ENCODE measurements at places on chromosomes 16 and 17.

- DNase-seq, result no peak
Measured at GRCh38 chr17:57861790-57862693, 12.2 kb upstream of the MRPS23 start.

DNA sequence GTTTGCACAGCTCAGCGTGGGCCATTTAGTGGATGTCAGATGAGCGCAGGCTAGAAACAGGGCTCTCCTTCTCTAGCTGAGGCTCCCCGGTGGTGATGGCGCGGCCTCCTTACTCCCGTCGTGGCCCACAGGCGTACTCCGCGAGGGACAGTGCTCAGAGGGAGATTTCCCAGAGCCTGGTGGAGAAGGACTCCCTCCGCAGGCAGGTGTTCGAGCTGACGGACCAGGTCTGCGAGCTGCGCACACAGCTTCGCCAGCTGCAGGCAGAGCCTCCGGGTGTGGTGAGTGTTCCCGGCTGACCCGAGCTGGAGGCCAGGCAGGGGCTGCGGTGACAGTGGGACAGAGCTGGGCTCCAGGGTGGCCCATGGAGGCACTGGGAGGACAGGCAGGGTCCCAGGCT, 21.4 kb downstream of the CARD14 start:
- DNase-seq, result no peak

DNA sequence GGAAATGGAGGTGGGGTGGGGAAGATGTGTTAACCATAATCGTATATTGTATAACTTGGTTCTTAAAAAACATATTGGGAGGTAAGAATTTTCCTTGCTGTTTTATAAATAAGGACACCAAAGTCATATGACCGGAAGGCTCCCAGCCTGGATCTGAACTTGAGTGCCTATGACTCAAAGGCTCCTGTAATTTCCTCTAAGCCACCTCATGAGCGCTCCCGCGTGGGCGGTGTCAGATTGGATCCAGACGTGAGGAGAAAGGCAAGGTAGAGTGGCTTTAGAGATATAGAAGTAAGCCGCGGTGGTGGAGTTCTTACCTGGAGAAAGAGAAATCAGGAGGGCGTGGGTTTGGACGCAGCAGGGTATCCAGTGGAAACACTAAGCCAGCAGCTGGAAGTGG, 196.2 kb upstream of the NLRP1 start:
- no peak for DNase-seq

DNA sequence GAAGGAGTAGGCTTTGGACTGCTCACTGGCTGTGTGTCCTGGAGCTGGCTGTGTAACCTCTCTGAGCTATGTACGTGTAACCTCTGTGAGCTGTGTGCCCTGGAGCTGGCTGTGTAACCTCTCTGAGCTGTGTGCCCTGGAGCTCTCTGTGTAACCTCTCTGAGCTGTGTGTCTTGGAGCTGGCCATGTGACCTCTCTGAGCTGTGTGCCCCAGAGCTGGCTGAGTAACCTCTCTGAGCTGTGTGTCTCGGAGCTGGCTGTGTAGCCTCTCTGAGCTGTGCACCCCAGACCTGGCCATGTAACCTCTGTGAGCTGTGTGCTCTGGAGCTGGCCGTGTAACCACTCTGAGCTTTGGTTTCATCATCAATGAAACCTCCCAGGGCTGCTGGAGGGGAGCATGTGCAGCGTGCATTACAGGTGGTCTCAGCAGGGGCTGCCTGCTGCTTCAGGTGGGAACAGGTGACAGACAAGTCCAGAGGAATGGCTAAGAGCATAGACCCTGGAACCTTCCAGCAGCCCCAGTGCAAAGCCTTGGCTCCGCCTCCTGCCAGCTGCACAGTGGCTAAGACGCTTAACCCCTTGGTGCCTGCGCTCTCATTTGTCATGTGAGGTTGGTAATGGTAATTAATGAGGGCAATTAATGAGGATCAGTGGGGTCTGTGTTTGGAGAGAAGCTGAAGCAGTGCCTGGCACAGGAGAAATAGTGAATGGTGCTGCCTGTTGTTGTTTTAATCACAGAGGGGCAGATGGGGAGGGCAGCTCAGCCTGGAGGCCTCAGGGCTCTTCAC, 86.7 kb downstream of the KATNIP start:
- DNase-seq, result no peak
